ENCODE measurements at places on chromosomes 16 and 17.
A peak's percentile ranks its signal among the peaks of the same experiment; 100 is the strongest.

- DNase-seq, result peak; percentile 7
Observed at GRCh38 chr16:4697848-4698291, 4.5 kb downstream of the NUDT16L1 start.

GRCh38 chr17:41058741-41059140, 1.2 kb downstream of the KRTAP2-3 start:
- DNase-seq, result no peak

DNA sequence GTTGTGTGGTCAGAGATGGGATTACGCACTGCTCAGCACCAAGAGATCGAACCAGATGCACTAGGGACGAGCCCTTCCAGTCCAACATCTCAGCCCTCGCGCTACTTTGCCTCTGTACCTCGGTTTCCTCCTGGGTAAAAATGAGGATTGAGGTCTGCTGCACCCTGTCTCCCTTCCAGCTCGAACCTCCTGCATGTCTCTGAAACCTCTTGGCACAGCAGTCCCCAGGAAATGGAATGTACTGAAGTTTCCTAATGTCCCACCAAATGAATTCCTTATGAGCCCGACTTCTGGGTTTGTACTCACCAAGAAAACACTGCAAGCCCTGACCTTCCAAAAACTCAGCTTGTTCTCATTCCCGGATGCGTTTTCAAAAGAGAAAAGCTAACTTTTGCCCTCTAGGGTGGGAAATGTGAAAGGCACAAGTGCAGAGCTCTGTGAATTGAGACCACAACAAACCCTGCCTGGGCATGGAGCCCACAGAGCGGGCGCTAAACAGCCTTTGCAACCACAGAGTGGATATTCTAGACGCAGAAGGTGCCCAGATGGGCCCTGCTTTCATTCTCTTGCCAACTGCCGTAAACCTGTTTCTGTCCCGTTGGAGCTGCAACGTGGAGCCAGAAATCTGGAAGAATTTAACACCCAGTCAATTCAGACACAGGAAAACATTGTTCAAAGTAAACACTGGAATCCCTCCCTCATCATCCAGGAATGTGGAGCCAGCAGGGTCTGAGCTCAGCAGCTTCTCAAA, 10.3 kb downstream of the CDRT4 start:
- DNase-seq, result no peak

GRCh38 chr16:71389330-71389729, 30.8 kb downstream of the CALB2 start:
- DNase-seq, result no peak

DNA sequence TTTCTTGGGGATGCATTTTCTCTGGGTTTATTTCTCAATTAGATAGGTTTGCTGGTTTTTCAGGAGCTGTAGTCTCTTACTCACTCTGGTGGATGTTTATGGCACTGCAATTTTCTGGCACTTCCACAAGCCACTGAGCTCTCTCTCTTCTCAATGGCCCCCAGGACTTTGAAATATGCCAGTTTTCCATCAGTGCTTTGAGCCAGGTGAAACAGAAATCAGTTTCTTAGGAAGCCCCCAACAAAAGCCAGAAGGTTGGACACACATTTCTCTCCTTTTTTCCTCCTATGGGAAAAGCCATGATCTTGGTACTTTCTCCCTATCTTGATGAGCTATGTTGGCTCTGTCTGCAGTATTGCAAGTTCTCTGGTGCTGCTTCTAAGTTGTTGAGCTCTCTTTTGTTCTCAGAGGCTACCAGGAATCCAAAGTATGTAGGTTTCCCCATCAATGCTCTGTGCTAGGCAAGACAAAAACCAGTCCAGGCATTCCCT, 90.7 kb upstream of the SMIM36 start:
- no peak for DNase-seq

DNA sequence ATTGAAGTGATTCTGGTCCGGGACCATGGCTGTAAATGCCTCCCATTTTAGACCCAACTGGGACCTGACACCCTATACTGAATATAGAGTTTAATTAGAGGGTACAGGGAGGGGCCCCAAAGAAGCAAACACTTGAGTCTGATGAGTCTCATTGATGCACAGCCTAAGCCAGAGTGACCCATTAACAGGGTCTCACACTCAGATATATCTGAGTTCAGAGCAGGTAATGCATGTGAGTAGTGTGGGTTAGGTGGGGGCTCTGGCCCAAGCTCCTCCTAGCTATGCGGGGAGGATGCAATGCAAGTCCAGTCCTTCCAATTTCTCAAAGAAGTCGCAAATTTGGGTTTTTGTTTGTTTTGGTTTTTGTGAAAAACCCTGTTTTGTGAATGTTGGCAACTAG, 17.1 kb upstream of the MARCHF10 start:
- DNase-seq, result no peak

DNA sequence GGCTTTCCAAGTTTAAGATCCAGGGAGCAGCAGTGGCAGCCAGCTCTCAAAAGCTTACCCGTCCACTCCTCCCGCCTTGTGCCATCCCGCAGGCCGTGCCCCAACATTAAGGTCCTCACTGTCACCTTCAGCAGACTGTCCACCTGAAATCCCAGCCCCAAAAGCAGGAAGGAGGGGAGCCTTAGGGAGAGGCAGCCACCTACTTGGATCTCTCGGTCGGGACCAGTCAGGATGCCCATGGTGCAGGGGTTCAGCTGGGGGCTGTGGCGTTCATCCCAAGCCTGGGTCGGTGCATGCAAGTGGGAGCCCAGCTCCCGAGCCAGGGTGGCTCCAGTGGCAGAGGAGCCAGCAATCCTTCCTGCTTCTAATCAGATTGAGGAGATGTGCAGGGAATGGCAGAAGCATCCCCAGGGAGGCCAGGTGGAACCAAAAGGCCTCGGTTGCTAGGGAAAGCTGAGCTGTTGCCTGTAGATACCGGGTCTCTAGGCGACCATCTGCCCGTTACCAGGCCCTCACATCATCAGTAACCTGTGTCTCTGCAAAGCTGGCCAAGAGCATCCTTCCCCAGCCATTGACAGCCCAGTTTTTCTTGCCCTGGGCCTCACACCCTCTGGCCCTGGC, 24.6 kb downstream of the CNGB1 start:
- DNase-seq, result no peak

- peak; percentile 28 for DNase-seq
Observed at GRCh38 chr16:4273858-4274311, 1.1 kb upstream of the TFAP4 start.

GRCh38 chr16:54510685-54511221, 224.2 kb upstream of the IRX3 start:
- no peak for DNase-seq

DNA sequence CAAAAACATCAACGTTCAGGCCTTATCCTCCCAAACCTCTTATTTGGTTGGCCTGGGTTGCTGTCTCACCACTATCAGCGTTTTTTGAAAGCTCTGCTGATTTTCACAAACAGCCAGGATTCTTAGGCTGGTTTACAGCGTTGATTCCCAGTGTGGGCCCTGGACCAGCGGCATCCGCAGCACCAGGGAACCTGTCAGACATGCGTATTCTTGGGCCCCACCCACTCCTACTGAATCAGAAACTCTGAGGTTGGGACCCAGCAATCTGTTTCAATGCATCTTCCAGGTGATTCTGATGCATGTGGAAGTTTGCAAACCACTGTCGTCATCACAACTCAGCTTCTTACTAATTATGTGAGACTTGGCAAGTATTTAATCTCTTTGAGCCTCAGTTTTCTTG, 58.5 kb downstream of the RGS9 start:
- DNase-seq, result no peak

- no peak for DNase-seq
Observed at GRCh38 chr16:7613518-7613917, 280.9 kb downstream of the RBFOX1 start.

- DNase-seq, result no peak
Observed at GRCh38 chr17:31488982-31489294, 97.5 kb downstream of the RAB11FIP4 start.

DNA sequence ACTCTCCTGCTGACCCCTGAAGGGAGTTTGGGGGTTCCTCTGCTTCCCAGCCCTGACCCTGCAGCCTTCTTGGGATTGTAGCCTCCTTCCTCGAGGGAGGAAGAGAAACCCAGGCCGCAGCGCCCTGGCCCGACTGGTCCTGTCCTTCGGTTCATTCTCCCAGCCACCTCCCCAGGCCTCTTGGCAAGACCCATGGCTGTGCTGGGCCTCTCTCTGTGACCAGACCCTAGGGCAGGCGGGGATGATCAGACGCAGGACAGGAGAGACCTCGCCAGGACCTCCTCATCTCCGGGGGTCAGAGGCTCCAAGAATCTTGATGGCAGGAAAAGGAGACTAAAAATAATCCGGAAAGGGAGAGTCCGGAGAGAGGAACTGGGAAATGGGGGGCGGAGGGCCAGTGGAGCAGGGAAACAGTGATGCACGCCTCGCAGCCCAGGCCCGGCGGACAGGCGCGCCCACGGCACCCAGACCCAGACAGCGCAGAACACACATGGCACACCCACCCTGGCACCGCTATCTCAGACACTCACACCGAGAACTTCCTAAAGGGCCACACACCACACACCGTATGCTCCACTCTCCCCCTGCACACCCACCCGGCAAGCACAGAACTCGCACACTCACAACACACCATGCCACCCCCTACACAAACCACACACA, 1.2 kb downstream of the ARHGEF15 start:
- DNase-seq, result no peak

- no peak for DNase-seq
Observed at GRCh38 chr17:841313-841712, 59.2 kb downstream of the MRM3 start.

DNA sequence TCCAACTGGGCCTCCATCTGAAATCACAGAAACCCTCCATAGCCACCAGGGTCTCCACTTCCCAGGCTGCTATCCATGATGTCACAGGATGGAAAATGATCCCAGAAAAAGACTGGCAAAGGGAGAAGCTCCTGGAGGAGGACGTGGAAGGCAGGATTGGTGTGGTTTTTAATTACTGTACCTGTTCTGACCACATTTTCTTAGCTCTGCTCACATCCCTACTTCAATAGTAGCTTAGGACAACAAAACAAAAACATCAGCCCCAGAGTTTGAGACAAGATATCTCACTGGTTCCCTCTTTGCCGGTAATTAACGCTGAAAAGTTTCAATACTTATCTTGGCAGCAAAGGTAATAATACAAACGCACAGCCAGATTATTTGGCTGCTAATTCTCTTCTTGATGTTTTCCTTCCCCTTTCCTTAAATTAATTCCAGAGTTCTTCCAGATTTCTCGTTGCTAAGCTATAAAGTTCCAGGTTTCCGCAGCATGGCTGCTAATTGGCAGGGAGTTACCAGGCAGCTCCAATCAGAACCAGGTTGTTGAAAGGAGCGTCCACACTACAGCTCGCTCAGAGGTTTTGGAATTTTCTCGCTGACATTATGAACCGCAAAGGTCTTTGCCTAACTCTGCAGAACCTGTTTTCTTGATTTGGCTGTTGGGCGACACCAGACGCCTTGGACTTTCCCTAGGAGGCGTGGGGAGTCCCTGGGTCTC, 263.4 kb downstream of the MRTFB start:
- no peak for DNase-seq

- DNase-seq, result no peak
Observed at GRCh38 chr17:31530391-31530985, 139.0 kb downstream of the RAB11FIP4 start.

- no peak for DNase-seq
Observed at GRCh38 chr17:8015957-8016631, 13.7 kb downstream of the GUCY2D start.

- DNase-seq, result peak; percentile 33
Observed at GRCh38 chr17:72618001-72618509, 474.4 kb downstream of the SLC39A11 start.

DNA sequence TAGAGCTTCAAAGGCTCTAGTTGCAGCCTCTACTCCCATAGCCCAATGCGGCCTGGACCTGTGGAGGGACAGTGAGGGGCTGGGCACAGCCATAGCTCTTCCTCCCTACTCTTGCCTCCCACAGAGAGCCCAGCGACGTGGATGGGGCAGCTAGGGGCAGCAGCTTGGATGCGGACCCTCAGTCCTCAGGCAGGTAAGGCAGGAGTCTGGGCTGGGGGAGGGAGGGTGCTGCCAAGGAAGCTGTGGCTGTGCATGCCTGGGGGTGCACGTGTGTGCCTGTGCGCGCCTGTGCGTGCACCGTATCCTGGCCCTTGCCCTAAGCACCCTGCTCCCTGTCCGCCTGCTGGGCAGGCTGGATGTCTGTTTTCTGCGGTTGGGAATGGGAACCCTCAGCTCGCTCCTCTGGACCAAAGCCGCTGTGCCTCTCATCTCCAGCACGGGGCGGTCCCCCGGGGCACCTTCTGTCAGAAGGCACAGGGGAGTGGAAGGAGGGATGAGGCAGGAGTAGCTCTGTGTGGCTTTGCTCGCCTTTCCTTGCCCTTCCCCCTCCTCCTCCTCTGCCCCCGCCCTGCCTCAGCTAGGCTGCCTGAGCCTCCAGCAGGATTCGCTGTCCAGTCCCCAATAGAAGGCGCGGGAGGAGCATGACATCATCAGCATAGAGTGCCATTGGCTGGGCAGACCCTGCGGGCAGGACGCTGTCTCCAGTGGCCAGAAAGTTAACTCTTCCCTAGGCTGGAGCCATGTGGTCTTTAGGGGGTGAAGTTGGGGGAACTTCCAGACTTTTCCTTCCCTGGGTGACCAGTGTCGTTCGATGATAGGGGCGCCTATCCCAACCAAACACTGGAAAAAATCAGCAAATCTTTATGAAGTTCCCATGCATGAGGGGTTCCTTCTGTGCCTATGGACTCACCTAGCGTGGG, 797 bp downstream of the PRCD start:
- no peak for DNase-seq

GRCh38 chr16:8855051-8855786, 13.6 kb downstream of the CARHSP1 start:
- no peak for DNase-seq

- no peak for DNase-seq
Observed at GRCh38 chr16:525520-526180, 1.9 kb upstream of the CAPN15 start.

GRCh38 chr17:38900978-38901656, 24.3 kb upstream of the LASP1NB start:
- DNase-seq, result peak; percentile 89

DNA sequence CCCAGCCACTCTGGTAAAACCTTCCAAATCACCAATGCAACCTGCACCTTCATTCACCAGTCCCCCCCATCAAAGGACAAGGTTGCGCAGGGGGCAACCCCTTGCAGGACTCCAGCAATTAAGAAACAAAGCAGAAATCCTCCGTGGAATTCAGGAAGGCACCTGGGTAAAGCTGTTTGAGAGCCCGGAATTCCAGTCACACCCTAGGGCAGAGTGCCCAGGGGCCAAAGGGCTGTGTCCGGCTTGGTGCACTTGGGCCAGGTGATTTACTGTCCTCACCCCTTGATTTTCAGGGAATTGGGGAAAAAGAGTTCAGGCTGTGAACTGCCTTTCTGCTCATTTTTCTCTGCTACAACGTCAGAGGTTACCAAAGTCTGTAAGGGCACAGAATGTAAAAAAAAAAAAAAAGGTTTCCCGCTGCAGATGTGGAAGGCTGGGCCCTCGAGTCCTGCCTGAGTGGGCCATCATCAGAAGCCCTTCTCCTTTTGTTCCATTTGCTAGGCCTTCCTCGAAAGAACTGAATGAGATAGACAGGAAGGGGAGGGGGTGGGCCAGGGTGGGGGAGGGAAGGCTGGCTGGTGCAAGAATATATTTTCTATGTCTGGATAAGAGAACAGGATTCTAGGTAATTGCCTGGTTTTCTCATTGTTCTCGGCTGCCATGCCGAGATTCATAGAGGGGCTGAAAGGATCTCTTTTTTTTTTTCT, 266.5 kb upstream of the PSMD7 start:
- no peak for DNase-seq

- DNase-seq, result peak; percentile 9
Observed at GRCh38 chr17:40347319-40348135, 17.0 kb downstream of the GJD3 start.

GRCh38 chr17:72399608-72400487, 279.0 kb downstream of the SOX9 start:
- DNase-seq, result no peak
